ENCODE measurements at places on chromosomes 11 and 22.

GRCh38 chr11:56700914-56701485 lies 2.1 kb downstream of the OR9G1 start:
- H3K27ac ChIP-seq = no peak overlapping the region
- DNase-seq = no peak
- H3K4me1 ChIP-seq = no peaks in the 10 kb centered on the region
- no peaks in the 10 kb centered on the region for H3K27me3 ChIP-seq
- H3K36me3 ChIP-seq = no peaks in the 10 kb centered on the region

GRCh38 chr11:81870066-81870412 lies 863.6 kb downstream of the FAM181B start:
- no peaks in the 10 kb centered on the region for H3K36me3 ChIP-seq
- no peaks in the 10 kb centered on the region for H3K27me3 ChIP-seq
- no peak for DNase-seq

DNA sequence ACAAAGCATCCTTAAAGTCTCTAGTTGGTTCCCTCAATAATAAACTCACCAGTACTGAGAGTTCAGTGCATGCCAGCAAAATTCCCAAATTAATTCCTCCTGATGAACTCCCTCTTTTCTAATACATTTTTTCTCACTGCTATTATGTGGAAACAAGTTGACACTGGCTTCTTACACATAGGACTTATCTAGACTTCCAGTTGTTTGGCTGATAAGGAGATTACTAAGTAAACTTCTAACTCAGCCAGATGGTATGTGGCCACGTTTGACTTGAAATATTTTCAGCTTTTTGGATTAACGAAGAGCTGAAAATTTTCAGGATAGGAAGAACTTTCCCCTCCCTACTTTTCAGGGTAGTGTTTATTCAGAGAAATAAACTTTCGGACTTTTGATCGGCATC lies 1154.2 kb upstream of the TENM4 start:
- no peaks in the 10 kb centered on the region for H3K27me3 ChIP-seq
- no peak overlapping the region for H3K4me3 ChIP-seq
- no peaks in the 10 kb centered on the region for H3K36me3 ChIP-seq
- H3K4me1 ChIP-seq = no peaks in the 10 kb centered on the region

GRCh38 chr11:71446942-71447688 lies 1.1 kb downstream of the DHCR7 start:
- H3K27me3 ChIP-seq = no peaks in the 10 kb centered on the region
- no peak overlapping the region for H3K27ac ChIP-seq
- H3K4me3 ChIP-seq = no peak overlapping the region
- peaks cover 2% of the 10 kb centered on the region for H3K36me3 ChIP-seq
- peaks cover 26% of the 10 kb centered on the region for H3K4me1 ChIP-seq

GRCh38 chr11:61701242-61701886 lies 21.2 kb downstream of the DAGLA start:
- H3K36me3 ChIP-seq = no peaks in the 10 kb centered on the region
- no peak for DNase-seq
- H3K4me1 ChIP-seq = peaks cover 45% of the 10 kb centered on the region

- H3K4me3 ChIP-seq = no peak overlapping the region
- no peaks in the 10 kb centered on the region for H3K4me1 ChIP-seq
- DNase-seq = no peak
- H3K27ac ChIP-seq = no peak overlapping the region
Observed at GRCh38 chr11:18594999-18595749, 4.4 kb upstream of the MISFA start.

GRCh38 chr11:67450796-67451657 lies 1.5 kb downstream of the GPR152 start:
- H3K36me3 ChIP-seq = no peaks in the 10 kb centered on the region
- peaks cover 33% of the 10 kb centered on the region for H3K4me1 ChIP-seq
- H3K4me3 ChIP-seq = no peak overlapping the region
- H3K27ac ChIP-seq = no peak overlapping the region

GRCh38 chr11:104106136-104106754 lies 57.7 kb downstream of the PDGFD start:
- H3K36me3 ChIP-seq = no peaks in the 10 kb centered on the region
- no peak overlapping the region for H3K4me3 ChIP-seq
- H3K4me1 ChIP-seq = no peaks in the 10 kb centered on the region
- no peak for DNase-seq

DNA sequence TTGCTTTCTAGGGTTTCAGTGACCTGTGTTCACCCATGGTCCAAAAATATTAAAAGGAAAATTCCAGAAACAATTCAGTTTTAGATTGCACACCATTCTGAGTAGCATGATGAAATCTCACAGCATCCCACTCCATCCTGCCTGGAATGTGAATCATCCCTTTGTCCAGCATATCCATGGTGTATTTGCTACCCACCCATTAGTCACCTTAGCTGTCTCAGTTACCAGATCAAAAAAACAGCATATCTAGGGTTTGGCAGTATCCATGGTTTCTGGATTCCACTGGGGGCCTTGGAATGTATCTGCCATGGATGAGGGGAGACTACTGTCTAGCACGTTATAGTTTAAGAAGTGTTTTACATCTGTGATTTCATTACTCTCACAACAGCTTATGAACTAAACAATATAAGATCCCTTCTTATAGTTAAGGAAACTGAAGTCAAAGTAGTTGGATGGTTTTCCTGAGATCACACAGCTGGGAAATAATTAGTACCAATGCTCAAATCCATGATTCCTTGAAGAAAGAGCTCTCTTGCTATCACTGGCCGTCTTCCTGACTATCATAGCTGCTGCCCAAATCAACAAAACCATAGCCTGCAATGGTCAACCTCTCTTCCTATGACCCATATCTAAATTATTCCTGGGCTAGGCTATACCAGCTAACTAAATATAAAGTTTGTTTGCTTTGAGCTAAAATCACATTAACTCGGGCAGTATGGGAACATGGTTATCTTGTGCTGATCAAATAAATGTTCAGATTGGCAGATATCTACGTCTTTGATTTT lies 122.6 kb downstream of the MICAL2 start:
- no peak overlapping the region for H3K4me3 ChIP-seq
- peaks cover 31% of the 10 kb centered on the region for H3K36me3 ChIP-seq
- peaks cover 36% of the 10 kb centered on the region for H3K4me1 ChIP-seq

GRCh38 chr22:27885977-27886842 lies 32.8 kb downstream of the PITPNB start:
- no peaks in the 10 kb centered on the region for H3K27me3 ChIP-seq
- no peak overlapping the region for H3K4me3 ChIP-seq
- peaks cover 34% of the 10 kb centered on the region for H3K36me3 ChIP-seq
- H3K27ac ChIP-seq = no peak overlapping the region
- peak; percentile 67 for DNase-seq

DNA sequence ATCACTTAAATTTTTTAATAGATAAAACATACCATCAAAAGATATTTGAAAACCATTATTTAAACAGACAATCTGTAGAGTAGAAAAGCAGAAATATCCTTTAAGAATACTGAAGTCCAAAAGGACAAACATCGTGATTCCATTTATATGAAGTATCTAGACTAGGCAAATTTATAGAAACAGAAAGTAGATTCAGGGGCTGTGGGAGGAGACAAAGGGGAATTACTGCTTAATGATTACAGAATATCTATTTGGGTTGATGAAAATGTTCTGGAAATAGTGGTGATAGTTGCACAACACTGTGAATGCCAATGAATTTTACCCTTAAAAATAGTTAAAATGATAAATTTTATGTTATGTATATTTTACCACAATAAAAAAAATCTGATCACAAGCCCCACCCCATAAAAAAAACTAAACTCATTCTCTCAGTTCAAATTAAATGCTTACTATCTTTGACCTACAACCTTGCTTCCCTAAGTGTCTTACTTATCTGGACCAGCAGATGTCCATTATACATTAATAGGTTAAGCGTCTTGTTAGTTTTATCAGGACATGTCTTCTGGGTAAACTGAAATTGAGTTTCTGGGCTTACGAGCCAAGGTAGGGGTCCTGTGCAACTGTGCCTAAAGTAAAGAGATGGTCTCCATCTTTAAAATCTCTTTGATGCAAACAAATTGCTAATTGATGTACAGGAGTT lies 86.3 kb downstream of the FCHSD2 start:
- no peak overlapping the region for H3K27ac ChIP-seq
- H3K4me3 ChIP-seq = no peak overlapping the region
- H3K27me3 ChIP-seq = no peaks in the 10 kb centered on the region
- no peak for DNase-seq
- H3K4me1 ChIP-seq = no peaks in the 10 kb centered on the region

DNA sequence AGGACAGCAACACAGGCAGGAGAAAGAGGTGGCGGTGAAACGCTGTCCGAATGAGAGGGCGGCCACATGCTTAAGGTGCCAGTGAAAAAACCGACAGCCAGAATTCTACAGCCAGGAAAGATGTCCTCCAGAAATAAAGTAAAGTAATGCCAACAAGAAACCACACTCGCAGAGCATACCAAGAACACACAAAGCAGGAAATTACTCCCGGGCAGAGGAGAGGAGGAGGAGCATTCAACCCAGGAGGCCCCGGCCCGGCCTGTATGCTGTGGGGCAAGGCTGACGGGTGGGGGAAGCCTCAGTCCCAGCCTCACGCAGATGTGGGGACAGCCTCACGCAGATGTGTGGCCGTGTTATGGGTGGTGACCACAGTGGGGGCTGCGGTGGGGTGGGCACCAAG lies 28.0 kb downstream of the CHID1 start:
- no peaks in the 10 kb centered on the region for H3K4me1 ChIP-seq
- no peak for DNase-seq
- no peaks in the 10 kb centered on the region for H3K27me3 ChIP-seq
- no peak overlapping the region for H3K4me3 ChIP-seq

- no peaks in the 10 kb centered on the region for H3K27me3 ChIP-seq
- no peaks in the 10 kb centered on the region for H3K36me3 ChIP-seq
- no peaks in the 10 kb centered on the region for H3K4me1 ChIP-seq
- H3K4me3 ChIP-seq = no peak overlapping the region
- no peak for DNase-seq
Observed at GRCh38 chr11:110757962-110758755, 45.9 kb upstream of the ARHGAP20 start.

- H3K36me3 ChIP-seq = no peaks in the 10 kb centered on the region
- no peak overlapping the region for H3K27ac ChIP-seq
- no peak for DNase-seq
- no peak overlapping the region for H3K4me3 ChIP-seq
- no peaks in the 10 kb centered on the region for H3K4me1 ChIP-seq
Observed at GRCh38 chr11:114291381-114291780, 4.8 kb upstream of the NNMT start.

DNA sequence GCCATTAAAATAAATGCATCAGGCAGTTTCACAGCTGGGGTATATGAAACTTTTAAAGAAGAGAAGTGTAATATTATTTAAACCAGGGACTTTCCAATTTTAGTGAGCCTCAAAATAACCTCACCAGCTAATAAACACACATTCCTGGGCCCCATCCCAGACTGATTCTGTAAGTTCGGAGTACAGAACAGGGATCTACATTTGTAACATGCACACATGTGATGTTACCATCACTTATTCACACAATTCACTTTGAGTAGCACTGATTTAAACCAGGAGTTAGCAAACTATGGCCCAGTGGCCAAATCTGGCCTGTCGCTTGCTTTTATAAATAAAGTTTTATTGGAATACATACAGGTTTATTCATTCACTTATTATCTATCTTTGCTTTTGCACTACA lies 62.0 kb downstream of the STK33 start:
- no peaks in the 10 kb centered on the region for H3K27me3 ChIP-seq
- no peaks in the 10 kb centered on the region for H3K4me1 ChIP-seq
- no peaks in the 10 kb centered on the region for H3K36me3 ChIP-seq
- peak overlapping the region; percentile 21 for H3K27ac ChIP-seq
- DNase-seq = no peak

- no peak within 1 kb of the TSS for H3K27ac ChIP-seq
- DNase-seq = no peak
- H3K36me3 ChIP-seq = no peaks in the 10 kb centered on the region
- peaks cover 23% of the 10 kb centered on the region for H3K27me3 ChIP-seq
- no peak within 1 kb of the TSS for H3K4me3 ChIP-seq
- peaks cover under 1% of the 10 kb centered on the region for H3K4me1 ChIP-seq
Observed at GRCh38 chr11:74731301-74732094, at the start of gene CHRDL2. Gene CHRDL2 (minus strand): TSS chr11:74731426. CDS start chr11:74730888, 538 bp downstream.

DNA sequence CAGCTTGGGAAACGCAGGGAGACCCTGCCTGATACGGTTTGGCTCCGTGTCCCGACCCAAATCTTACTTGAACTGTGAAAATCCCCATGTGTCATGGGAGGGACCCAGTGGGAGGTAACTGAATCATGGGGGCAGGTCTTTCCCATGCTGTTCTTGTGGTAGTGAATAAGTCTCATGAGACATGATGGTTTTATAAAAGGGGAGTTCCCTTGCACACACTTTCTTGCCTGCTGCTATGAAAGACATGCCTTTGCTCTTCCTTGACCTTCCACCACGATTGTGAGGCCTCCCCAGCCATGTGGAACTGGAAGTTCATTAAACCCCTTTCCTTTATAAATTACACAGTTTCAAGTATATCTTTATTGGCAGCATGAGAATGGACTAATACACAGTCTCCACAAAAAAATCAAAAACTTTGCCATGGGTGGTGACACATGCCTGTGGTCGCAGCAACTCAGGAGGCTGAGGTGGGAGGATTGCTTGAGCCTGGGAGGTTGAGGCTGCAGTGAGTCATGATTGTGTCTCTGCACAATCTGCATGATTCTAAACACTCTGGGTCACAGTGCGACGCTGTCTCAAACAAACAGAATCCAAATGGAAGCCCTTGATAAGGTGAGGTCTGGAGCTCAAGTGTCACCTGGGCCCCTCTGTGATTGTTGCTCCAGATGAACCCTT lies 34.9 kb downstream of the SYN3 start:
- no peaks in the 10 kb centered on the region for H3K27me3 ChIP-seq
- H3K27ac ChIP-seq = no peak overlapping the region
- no peaks in the 10 kb centered on the region for H3K4me1 ChIP-seq
- no peak for DNase-seq
- H3K4me3 ChIP-seq = no peak overlapping the region

DNA sequence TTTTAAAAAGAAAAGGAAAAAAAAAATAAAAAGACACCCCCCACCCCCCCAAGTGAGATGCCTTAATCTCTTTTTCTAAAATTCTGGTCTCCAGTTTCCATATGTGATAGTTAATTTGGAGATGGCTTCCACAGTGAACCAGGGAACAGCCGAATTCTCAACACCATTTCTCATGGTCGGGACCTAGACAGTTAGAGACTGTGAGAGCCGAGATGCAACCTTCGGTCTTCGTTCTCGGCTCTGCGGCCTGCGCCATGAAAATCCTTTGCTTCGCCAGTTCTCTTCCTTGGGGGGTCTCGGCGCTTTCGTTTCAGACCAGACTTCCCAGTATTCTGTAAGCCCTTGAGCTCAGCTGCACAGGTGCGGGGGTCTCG lies 723 bp downstream of the CACNG2 start:
- H3K27me3 ChIP-seq = peaks cover 36% of the 10 kb centered on the region
- H3K4me3 ChIP-seq = no peak overlapping the region
- no peaks in the 10 kb centered on the region for H3K4me1 ChIP-seq

DNA sequence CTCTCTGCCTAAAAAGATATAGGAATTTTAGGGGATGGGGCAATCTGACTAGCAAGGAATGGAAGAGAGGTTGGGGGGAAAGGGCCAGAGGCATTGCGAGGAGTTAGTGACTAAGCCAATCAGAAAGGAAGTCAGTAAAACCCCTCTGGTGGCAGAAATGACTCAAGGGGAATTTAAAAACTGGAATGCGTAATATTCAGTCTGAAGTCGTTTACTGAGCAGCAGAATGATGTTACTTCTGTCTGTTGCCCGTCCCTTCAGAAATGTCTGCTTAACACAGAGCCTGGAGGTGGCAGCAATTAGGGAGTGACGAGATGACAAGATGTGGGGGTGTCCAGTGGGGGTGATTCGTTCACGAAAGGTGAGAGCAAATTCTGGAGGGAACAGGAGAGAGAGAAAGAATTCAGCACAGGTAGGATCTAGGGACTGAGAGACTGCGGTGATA lies 107.7 kb upstream of the CLMP start:
- peaks cover 3% of the 10 kb centered on the region for H3K27me3 ChIP-seq
- peaks cover 34% of the 10 kb centered on the region for H3K4me1 ChIP-seq
- H3K27ac ChIP-seq = no peak overlapping the region
- H3K36me3 ChIP-seq = no peaks in the 10 kb centered on the region
- DNase-seq = peak; percentile 54

All from natural killer cell (primary cell).